Urinary bladder (tissue), 4 donors: ENCODE measurements at places on chromosomes 3 and 15. TPM values are rescaled to one million over a fixed set of nuclear protein-coding genes. Genes with fewer than 3 reads are reported as not detected.

Gene GALNT15
- 6.0 TPM for total RNA-seq

Gene POTEB
- not detected for total RNA-seq

Gene CSPG5
- total RNA-seq: 2.9 TPM

Gene HYAL1
- 2.5 TPM for total RNA-seq

Gene CDV3
- 108 TPM for total RNA-seq

Gene DGKG
- total RNA-seq: 9.3 TPM

Gene CD96
- 7.6 TPM for total RNA-seq

Gene FANCD2OS
- total RNA-seq: not detected

Gene TM4SF18
- total RNA-seq: 33.4 TPM

Gene SERINC4
- not detected for total RNA-seq

Gene ADAMTS17
- total RNA-seq: 10.7 TPM

Gene GOLGA8T
- 0.37 TPM for total RNA-seq

Gene A4GNT
- total RNA-seq: not detected

Gene SPATA12
- total RNA-seq: not detected

Gene SPINK8
- total RNA-seq: not detected

Gene ANKRD63
- not detected for total RNA-seq

Gene CPN2
- total RNA-seq: not detected

Gene PIERCE2
- 3.8 TPM for total RNA-seq

Gene LIPC
- 1.2 TPM for total RNA-seq
